Umbilical cord (tissue), 2 donors: ENCODE measurements at places on chromosomes 1 and 21. TPM values are rescaled to one million over a fixed set of nuclear protein-coding genes. Genes with fewer than 3 reads are reported as not detected.
A peak's percentile ranks its signal among the peaks of the same experiment; 100 is the strongest.

- no peak for DNase-seq
Measured at GRCh38 chr21:30268608-30269197, 14.0 kb downstream of the KRTAP24-1 start.

DNA sequence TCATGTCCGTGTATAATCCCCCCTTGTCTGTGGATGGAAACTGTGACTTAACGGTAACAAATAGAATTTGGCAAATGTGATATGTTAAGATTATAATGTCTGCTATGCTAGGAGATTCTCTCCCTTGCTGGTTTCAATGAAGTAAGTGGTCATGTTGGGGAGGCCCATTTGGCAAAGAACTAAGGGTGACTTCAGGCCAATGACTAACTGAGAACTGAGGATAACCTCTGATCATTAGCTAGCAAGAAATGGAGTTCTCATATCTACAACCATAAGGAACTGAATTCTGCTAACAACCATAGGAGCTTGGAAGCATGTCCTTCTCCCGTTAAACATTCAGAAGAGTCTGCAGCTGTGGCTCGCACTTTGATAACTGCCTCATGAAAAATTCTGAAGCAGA, 2.3 kb downstream of the IFI44L start:
- no peak for DNase-seq

DNA sequence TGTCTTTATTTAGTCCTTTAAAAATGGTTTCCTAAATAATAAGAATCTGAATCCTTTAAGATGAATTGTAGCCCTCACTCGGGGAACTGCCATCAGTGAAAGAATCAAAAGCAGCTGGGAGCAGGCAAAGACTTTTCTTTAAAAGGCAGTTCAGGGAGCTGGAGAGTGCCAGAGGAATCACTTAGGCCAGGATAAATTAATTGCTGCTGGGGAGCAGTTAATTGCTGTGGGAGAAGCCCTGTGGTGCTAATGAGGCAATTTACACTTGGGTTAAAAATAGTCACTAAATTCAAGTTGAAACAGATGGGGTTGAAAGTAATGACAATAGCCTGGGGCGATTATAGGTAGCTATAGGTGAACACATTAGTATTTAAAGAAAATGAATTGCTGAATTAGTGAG, 38.7 kb upstream of the COL24A1 start:
- peak; percentile 14 for DNase-seq

DNA sequence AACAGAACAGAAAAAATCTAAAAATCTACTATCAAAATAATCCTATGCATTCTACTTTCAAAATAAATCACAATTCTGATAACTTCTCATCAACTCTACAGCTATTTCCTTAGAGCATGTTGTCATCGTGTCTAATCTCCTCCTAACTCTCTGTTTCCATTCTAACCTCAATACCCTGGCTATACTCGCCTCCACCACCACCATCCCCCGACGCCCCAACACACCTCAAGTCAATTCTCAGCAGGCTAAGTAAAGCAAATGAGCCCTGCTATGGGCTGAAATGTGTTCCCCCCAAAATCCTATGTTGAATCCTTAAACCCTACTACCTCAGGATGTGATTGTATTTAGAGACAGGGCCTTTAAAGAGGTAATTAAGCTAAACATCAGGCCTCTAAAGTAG, 34.6 kb downstream of the NRDC start:
- no peak for DNase-seq

DNA sequence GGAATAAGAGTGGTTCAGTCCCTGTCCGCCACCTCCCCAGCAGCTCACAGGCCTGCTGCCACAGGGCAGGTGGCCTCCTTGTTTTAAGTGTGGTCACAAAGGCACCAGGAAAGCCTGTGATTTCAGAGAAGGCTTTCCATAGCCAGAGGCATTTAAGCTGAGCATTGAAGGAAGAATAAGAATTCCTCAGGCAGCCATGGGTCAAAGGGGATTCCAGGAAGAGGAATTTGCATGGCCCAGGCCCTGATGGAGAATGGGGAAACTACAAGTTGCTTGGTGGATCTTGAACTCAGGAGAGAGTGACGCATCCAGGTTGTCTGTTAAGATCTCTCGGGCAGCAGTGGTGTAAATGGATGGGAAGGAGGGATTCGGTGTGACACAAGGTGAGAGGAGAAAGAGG, 66.7 kb downstream of the KLHDC7A start:
- no peak for DNase-seq

DNA sequence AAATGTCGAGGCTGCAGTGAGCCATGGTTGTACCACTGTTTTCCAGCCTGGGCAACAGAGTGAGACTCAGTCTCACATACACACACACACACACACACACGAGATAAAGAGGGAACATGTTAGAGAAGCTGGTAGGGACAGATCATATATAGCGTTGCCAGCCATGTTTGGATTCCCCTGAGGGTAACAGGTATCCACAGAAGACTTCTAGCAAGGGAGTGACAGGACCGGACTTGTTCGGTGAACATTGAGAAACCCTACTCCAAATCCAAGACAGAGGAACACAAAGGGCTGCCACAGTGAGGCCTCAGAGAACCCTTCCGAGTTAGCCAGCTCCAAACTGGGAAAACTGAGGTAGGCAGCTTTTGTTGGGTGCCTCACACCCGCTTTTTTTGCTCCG, 3.7 kb upstream of the SARS1 start:
- DNase-seq = no peak

DNA sequence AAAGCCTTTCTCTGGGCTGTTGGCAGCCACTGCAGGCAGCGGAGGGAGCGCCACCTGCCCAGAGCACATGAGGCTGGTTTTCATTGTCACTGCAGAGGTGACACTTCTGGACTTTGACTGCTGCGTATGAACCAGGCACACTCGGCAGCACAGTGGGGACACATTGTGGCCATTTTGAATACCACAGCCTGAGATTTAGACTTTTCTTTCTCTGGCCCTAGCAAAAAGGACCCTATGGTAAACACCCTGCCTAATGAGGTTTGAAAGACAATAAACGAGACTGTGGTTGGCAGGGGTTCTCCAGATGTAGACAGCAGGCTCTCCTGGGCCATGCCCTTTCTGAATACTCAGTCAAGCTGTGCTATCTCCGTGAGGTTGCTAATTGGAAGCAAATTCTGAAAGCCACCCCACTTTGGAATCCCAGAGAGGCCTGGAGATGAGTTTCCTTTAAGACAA, 12.0 kb upstream of the KCNE2 start:
- peak; percentile 60 for DNase-seq

- DNase-seq = no peak
Measured at GRCh38 chr1:41340655-41341364, 20.4 kb upstream of the FOXO6 start.

DNA sequence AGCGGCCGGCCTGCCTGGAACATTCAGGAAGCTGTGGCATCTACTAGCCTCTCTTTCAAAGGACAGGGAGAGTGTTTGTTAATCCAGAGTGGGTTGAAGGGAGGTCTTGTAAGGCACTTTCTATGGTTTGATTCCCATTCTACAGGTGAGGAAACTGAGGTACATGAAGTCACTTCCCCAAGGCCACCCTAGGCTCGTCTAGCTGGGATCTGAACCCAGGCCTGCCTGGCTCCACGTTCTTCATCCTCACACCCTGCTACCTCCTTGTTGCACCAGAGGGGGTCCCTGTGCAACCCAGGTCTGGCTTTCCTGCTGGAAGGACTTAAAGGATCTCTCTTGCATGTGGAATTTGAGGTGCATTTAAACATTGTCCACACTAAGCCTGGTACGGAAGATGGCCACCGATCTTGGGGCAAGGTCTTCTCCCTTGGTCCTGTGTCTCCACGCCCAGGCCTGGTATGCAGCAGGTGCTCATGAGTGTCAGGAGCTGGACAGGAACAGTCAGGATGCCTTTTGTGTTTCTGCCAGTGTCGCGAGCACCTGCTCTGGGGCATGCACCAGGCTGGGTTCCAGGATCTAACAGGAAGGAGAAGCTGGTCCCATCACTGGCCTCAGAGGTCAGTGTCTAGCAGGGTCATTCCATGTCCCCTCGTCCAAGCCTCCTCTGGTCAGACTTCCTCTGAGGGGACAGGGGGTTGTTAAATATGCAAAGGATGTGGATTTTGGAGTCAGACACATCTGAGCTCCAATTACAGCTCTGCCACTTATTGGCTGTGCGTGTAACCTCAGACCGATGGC, 103.2 kb upstream of the RUNX3 start:
- DNase-seq = no peak

GRCh38 chr1:218617986-218618385, 272.9 kb downstream of the TGFB2 start:
- no peak for DNase-seq

DNA sequence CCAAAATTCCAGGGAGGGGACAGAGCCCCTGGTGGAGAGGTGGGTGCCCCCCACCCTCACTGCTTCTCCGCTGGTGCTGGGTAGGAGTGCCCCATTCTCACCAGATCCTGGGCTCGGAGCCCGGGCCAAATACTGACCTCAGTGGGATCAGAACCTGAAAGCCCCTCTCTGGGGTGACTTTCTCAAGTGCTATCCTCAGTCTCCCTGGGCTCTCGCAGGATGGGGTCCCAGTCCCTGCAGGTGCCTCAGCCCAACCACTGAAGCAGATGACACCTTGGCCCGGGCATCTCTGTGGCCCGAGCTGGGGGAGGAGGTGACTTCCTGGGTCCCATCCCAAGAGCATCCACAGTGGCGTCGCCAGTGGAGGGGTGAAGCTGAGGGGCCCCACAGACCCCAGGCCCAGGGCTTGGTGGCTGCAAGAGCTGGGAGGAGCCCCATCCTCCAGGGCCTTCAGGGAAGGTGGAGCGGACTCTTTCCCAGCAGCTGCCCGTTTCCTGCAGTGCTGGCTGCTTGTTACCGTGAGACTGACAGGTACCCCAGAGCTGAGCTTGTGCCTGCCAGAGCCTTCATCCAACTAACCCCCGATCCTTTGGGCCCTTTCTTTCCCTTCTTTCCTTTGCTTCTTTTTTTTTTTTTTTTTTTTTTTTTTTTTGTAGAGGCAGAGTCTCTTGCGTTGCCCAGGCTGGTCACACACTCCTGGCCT, 3.9 kb upstream of the FNDC10 start:
- no peak for DNase-seq

GRCh38 chr1:190477762-190478148, at the start of gene BRINP3:
Gene BRINP3 (minus strand): TSS chr1:190477864.
- DNase-seq = peak; percentile 10

NOTCH2 gene
- 166 TPM for total RNA-seq
